ENCODE measurements at places on chromosomes 16 and 17.

DNA sequence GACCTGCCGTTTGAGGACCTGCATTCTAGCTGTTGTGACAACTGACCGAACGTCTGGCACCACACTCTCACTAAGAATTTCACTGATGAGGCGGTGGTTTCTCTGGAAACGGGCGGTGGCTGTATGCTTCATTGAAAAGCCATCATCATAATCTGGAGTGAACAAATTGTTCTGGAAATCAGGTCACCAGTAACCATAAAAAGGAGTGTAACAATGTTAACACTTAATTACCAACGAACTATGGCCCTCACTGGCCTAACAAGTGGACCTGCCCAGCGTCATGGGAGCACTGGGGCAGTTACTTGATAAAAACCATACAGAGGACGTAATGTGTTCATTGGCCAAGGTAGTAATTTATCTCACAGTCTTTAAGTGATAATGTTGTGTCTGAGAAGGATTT lies 15.4 kb downstream of the SMARCE1 start:
- DNase-seq, result no peak

- no peak for DNase-seq
These were observed 1.5 kb downstream of the PAFAH1B1 start for GRCh38 chr17:2594722-2595599.

DNA sequence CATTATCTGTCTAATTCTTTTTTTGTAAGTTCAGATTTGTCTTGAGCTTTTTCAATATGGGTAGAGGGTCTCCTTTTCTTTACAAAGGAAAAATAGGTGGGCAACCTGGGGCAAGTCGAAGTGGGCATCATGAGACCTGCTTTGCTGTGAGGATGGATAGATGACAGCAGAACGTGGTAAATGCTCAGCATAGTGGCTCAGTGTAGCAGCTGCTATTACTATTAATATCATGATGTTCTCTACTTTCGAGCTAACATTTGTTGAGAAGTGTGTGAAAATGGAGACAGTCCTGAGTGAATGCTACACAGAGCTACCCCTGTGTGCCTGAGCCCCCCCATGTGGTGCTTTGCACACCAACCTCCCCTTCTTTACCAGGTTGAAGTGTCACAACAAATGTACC lies 39.0 kb upstream of the LGALS9 start:
- no peak for DNase-seq

GRCh38 chr16:78333808-78334207 lies 234.4 kb downstream of the WWOX start:
- DNase-seq, result no peak

DNA sequence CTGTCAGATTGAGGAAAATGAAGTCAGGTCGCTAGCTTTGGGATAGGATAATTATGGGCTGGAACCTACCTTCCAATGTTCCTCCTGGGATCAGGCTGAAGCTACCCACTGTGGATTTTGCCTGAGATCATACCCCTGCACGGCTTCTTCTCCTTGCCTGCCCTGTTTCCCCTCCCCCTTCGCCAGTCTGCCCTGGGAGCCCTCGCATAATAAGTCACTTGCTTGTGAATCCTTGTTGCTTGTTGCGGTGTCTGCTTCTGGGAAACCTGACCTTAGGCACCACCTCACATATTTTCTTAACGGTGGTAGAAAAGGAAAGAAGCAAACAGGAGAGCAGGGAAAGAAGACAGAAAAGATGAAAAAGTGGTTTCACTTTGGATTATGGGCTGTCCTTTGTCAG lies 13.3 kb upstream of the PMP22 start:
- no peak for DNase-seq

DNA sequence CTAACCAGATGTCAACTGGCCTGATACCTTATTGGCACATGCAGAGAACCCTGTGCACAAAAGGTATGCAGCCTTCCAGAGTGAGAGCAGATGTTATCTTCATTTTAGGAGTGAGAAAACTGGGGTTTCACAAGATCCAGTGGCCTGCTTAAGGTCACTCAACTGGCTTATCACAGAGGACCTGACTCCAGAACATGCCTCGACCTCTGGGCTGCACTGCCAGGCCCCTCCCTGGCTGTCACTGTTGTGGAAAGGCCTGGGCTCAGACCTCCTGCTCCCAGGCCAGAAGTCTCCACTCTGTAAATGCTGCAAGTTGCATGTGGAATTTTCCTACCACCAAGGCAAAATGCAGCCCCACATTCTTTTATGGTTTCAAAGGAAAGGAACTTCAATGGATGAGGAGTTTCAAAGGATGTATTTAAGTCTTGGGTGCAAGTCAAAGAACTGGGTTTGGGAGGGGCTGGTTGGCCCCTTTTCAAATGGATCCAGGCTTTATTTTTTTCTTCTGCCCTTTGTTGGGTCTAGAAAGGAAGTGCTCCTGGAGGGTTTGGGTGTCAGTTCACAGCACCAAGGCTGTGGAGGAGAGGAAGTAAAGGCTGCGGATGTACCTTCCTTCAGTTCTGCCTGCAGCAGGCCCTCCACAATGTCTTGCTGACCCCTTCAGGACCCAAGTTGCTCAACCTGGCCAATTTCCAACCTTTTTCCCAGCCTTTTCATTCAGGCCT lies 30.4 kb upstream of the SMPD3 start:
- DNase-seq, result no peak

GRCh38 chr16:86349338-86349900 lies 160.9 kb upstream of the FOXF1 start:
- DNase-seq, result no peak

DNA sequence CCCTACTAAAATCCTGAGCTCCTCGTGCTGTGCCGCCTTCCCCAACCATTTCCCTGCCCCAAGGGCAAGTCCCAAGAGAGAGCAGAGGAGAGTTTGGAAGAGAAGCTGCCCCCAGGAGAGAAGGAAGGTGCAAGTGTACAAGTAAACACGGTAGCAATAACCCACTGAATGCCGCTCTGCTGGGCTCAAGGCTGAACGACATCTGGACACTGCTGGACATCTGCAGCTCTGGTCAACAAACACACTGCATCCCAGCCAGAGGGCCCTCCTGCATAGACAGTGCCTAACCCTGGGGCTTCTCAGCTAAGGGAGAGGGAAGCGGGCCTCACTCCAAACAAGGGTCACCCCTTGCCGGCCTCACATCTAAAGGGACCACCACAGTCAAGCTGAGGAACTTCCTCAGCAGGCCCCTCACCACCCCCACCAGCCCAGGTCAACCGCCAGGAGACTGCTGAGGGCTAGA lies 12.7 kb downstream of the JUP start:
- DNase-seq, result no peak

GRCh38 chr16:72938795-72939164 lies 109.1 kb downstream of the ZFHX3 start:
- no peak for DNase-seq

DNA sequence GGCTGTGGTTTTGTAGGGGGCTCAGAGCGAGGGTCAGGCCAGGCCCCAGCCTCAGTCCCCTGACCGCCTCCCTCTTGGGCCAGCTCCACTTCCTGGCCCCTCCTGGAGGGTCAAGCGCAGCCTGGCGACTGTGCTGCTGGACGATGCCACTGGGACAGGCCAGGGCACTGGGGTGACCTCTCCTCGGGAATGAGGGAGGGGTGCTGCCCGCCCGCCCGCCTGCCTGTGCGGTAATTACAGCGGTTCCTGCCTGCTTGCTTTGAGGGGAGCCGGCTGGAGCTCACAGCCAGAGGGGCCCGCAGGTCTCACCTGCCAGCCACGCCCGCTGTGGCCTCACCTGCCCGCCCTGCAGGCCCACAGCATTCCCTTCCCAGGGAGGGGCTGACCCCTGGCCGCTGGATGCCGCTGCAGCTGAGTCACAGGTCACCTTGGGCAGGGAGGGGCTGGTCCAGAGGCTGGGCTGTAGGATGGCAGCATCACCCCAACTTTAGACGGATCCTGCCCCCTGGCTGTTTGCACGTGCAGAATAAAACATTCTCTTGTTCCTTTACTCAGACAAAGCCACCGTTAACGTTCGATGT lies 76.7 kb upstream of the CBX4 start:
- DNase-seq, result no peak

GRCh38 chr17:73957564-73957963 lies 245.9 kb upstream of the RPL38 start:
- DNase-seq, result no peak

DNA sequence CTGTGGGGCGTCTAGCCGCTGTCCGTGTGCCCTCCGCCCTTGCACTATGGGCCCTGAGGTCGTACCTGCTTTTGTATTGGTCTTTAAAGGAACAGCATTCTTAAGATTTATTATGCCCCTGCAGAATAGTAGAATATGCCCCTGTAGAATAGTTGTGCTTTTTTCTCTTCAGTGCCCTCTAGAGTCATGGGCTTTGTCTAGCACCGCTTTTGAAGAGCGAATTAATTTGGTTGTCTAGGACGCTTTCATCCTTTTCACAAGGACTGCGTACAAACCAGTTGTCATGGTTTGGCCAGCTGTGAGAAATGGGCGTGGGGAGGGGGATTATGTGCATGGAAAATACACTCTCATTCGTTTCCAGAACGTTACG lies 621 bp downstream of the CEP95 start:
- DNase-seq, result peak; percentile 31

DNA sequence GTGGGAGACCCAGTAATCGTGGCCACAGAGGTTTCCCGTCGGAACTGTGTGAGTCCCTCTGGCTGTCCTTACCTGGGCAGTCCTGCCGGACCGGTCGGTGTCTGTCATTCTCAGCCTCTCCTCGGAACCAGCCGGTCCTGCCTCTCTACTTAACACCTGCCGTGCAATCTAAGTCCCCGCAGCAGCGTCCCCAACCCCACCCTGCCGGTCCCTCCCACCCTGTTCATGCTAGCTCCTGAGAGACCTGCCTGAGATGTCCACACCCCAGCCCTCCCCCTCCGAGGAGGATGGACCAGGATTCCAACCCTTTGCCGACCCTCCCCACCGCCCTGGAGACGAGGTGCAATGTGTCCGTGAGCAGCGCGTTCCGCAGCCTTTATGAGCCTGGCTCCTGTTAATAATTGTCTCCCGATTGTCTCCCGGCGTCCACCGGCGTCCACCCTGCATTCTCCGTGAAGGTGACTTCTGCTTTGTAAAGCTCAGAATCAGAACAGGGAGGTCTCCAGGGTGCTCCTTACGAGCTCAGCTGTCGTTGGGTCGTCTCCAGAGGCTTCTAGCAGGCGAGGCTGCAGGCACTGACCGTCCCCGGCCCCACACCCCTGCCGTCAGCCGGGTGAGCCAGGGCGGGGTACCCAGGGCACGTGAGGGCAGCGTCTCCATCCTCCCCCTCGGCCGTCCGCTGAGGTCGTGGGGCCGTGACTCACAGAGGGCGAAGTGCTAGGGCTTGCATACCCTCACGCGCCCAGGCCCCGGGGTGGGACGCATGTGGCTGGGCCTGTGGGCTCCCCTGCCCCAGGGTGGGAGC lies 10.1 kb downstream of the METRNL start:
- no peak for DNase-seq

GRCh38 chr16:71896764-71897368 lies 1.5 kb downstream of the IST1 start:
- DNase-seq, result no peak

GRCh38 chr17:42291129-42291528 lies 2.8 kb downstream of the STAT5A start:
- no peak for DNase-seq

Data from stimulated activated CD4-positive, alpha-beta T cell treated with anti-CD3 and anti-CD28 coated beads, Interleukin-2, amount 100 ng/mL, for 24 hours (primary cell).